C1 segment of cervical spinal cord (tissue), 14 donors: ENCODE measurements at places on chromosomes 3 and 15.

DNA sequence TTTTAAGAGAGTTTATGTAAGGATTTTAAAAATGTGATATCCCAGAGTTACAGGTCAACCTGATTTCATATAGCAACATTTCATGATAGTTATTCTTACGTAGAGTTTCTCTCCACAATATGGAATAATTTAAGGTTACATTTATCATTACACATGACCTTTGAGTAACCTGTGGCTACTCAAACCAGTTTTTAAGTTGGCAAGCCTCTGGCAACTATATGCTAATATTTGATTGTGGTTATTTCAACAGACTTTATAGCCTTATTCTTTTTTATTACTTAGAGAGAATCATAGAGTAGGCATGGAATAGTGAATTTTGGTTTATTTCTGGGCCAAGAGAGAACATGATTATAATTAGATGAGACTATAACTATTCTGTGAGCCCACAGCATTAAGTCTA is 504.9 kb downstream of the NLGN1 start:
- no peak for DNase-seq

GRCh38 chr15:72790302-72790910 is 6.8 kb upstream of the ADPGK start:
- no peak for DNase-seq

GRCh38 chr15:51577636-51578304 is 44.8 kb downstream of the DMXL2 start:
- DNase-seq, result no peak

GRCh38 chr3:98733053-98733811 is 29.9 kb upstream of the ST3GAL6 start:
- no peak for DNase-seq

- no peak for DNase-seq
These were observed 236.6 kb downstream of the TBC1D5 start for GRCh38 chr3:17505856-17506255.

GRCh38 chr15:88627463-88627862 is 6.3 kb downstream of the AEN start:
- DNase-seq, result no peak

GRCh38 chr3:34020726-34021680 is 222.6 kb downstream of the PDCD6IP start:
- DNase-seq, result no peak

GRCh38 chr3:69400683-69401082 is 14.8 kb upstream of the FRMD4B start:
- no peak for DNase-seq

DNA sequence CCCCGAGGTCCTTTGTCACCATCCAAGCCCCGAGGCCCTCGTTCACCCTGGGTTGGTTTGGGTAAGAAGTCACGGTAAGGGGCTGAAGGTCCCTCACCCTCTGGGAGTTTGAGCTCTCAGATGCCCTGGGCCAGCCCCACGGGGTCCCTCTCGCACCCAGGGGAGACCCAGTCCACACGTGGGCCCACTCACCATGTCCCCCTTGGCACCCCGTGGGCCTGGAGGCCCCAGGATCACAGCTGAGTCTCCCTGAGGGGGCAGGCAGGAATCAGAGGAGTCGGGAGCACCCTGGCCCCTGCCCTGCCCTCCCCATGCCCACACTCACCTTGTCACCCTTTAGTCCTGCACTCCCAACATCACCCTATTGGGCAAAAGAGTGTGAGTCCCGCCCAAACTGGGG is 5.8 kb upstream of the UCN2 start:
- no peak for DNase-seq

- no peak for DNase-seq
These were observed 106.4 kb upstream of the GBE1 start for GRCh38 chr3:81867875-81868274.

DNA sequence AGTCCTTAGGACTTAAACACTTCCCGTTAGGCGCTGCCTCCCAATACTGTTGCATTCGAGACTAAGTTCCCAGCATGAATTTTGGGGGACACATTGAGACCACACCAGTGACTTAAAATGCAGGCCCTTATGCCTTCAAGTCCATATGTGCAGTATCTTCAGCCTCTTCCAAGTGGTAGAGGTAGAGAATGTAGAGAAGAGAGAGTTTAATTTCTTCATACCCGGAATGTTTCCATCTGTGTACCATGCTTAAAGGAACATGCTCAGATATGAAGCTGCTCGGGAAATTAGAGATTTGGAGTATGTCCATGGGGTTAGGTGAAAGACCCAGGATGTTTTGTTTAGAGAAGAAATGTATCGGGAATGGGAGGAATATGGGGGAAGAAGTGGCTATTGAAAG is 12.6 kb downstream of the DUT start:
- DNase-seq, result no peak

GRCh38 chr3:183247011-183247589 is 6.0 kb upstream of the B3GNT5 start:
- DNase-seq, result no peak

DNA sequence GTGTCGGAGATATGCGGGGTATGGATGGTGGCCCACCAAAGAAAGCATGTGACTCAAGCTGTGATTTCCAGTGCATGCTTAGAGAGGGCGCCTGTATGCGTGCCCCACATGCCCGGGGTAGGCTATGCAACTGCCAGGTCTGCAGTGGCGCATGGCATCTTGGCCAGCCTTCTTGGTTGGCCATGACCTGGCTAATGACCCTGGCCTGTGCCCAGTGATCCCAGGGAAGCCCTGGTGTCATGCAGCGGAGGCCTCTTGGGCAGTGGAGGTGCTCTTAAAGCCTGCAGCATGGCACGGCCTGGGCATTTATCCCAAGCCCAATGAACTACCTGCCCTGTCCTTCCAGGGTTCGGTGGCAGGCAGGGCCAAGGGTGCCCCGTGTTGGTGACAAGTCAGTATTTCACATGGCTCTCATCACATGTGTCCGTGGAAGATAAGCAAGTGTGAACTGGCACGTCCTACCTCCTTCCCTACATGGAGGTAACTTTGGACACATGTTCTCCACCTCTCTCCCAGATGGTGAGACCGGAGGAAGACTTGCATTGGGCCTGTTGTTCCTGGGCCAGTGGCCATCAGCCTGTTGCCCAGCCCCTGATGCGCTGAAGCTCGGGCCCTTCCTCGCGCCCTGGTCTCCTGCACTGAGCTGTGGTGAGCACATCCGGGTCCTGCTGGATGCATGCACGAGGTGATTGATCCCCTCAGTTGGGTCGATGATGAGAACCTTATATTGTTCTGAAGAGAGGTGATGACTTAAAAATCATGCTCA is 192.0 kb downstream of the UBE3A start:
- no peak for DNase-seq

- no peak for DNase-seq
These were observed 18.8 kb downstream of the PLXND1 start for GRCh38 chr3:129587566-129588210.

DNA sequence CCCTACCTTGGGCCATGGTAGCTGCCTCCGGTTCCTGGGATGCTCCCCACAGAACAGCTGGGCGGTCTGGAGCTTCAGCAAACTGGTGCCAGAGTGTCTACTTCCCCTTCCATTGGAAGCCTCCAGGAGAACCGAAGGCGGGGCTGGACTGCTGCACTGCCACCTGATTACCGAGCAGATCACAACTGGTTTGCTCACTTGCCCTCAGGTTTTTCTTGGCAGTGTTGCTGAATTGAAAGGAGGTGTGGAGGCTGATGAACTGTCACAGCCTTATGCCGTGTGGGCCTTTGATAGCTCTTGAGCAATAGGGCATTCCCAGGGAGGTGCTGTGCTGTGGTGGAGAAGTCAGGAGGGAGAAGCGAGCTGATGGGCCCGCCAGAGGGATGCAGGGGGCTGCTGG is at the start of gene TGM5:
Gene TGM5, minus strand, starts transcription at position 95 of the 400 bp plus-strand sequence. Its CDS starts 79 bp downstream, at position 16.
- no peak for DNase-seq

GRCh38 chr3:142213298-142213697 is 12.1 kb downstream of the GK5 start:
- no peak for DNase-seq

GRCh38 chr3:67361770-67362169 is 292.6 kb downstream of the SUCLG2 start:
- DNase-seq, result no peak

DNA sequence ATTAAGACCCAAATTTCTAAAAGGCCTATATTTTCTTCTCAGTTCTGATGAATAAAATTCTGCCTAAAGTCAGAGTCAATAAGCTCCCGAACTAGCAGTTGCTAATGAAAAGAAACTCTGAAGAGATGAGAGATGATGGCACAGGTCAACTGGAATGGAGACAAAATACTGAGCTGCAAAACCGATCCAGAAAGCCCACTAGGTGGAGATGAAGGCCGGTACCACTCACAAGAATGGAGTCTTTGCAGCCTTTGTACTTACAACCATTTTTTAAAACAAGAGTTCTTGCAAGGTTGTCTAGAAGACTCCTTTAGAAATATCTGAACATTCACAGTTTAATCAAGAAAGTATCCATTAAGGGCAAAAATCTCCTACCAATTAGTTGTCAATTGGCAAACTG is 119.9 kb upstream of the TJP1 start:
- DNase-seq, result no peak

DNA sequence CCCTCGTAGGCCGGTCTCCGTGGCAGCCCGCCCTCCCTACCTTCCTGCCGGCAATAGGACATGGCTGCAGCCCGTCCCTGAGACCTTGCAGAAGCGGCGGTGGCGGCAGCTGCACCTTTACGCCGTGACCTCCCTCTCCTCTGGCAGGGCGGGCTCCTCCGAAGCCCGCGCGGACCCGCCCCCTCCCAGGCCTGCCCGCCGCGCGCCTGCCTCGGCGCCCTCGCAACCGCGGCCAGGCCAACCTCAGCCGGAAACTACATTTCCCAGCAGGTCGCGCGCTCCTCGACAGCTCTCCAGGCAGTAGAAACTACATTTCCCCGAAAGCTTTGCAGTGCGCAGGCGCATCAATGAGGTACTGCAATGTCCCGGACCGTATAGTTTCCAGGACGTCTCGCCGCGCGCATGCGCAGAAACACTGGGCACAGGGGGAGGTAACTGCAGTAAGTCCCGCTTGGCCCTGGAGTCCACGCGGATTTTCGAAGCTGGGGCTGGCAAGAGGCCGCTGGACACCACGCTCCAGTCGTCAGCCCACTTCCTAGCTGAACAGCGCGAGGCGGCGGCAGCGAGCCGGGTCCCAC is at the start of the genes CHCHD4 and TMEM43:
Gene CHCHD4, minus strand, starts transcription at position 256 of the 578 bp plus-strand sequence. Its CDS starts 194 bp downstream, at position 62.
Gene TMEM43, plus strand, starts transcription at position 438 of the 578 bp plus-strand sequence. CDS start 142 bp downstream, outside the sequence.
- peak; percentile 95 for DNase-seq

DNA sequence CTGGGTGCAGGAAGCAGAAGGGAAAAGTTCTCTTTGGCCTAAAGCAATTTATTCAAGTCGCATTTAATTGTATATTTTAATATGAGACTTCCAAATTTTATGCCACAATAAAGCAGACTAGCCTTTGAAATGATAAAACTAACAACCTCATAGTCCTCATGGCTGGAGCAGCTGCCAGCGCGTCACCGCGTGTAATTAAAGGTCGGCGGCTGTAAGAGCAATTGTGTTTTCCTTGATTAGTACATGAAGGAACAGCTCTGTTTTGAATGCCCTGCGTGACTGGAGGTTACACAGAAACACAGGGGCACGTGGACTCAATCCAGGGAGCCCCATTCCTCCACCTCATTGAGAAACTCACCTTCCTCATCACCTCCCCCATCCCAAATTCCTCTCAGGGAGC is 10.1 kb upstream of the LRRC15 start:
- no peak for DNase-seq

- DNase-seq, result no peak
These were observed 23.6 kb upstream of the LRRC34 start for GRCh38 chr3:169836078-169836941.

GRCh38 chr3:151037746-151038477 is 47.6 kb upstream of the MED12L start:
- DNase-seq, result no peak

GRCh38 chr3:185929192-185930151 is 8.3 kb downstream of the TRA2B start:
- DNase-seq, result no peak

DNA sequence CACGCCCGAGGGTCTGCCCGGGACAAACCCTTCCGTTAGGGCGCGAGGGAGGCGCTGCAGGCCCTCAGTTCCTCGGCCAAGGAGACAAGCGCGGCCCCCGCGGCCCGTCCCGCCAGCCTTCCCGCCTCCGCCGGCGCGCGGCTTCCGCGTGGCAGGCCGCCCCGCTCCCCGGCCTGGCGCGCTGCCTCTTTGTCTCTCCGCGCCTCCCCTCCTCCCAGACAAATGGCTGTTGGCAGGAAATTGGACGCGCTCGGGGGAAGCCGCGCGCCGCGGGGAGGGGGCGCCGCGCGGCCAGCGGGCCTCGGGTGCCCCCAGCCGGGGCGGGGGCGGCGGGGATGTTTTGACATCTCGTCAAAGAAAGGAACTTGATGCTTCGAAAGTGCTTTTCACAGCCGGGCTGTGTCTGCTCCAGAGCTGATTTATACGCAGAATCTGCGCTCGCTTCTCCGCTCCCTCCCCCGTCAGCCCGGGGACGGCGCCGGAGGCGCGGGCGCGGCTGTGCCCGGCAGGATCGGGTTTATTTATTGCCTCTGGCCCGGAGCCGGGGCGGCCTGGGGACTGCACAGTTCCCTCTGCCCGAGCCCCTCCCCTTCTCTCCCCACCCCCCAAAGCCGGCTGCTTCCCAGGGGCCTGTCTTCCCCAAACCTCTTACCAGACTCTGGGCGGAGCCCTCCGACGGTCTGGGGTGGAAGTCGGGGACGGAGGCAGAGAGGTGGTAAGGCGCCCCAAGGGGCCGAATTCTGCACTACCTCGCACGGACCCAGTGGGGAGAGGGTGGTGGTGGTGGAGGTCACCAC is 20.7 kb downstream of the SHF start:
- no peak for DNase-seq

DNA sequence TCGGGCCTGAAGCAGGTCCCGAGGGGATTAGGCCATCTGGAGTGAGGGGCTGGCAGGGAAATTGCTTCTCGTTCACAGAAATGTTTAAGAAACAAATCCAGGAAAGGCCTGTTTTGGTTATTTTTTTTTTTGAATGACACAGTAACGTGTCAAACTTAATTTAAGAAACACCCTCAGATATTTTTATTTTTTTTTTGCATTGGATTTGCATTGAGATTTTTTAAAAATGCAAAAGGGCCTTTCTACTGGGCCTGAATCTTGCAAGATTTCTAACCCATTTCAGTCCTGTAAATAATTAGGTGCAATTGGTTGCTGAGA is 25.0 kb upstream of the KLF13 start:
- no peak for DNase-seq

- DNase-seq, result peak; percentile 46
These were observed 927 bp downstream of the SMAD6 start for GRCh38 chr15:66702787-66703539.

- no peak for DNase-seq
These were observed 431.0 kb upstream of the ATP10A start for GRCh38 chr15:26294059-26294689.

DNA sequence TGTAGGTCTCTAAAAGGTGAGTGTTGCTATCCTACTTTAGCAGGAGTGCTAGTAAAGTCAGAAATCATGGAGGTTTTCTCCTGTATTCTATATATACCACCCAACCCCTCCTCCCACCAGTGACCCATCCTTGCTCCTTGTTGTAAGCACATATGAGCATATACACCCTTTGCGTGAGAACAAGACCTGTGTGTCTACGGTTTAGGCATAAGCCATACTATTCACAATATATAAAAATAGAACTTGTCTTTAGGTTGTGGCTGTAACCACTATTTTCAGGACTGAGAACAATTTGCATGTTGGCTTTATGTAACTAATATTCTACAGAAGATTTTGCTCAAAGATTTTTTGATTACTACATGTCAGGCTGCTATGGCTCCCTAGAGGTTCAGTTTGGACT is 59.1 kb upstream of the TOP2B start:
- DNase-seq, result no peak
